Calu3 (cell line): ENCODE measurements at places on chromosomes 6 and 20. TPM values are rescaled to one million over a fixed set of nuclear protein-coding genes. Genes with fewer than 3 reads are reported as not detected.

Gene BLCAP
- total RNA-seq: 90.4 and 114 TPM in 2 replicates

Gene PDE10A
- total RNA-seq: 22.5 and 23.7 TPM in 2 replicates

Gene BNIP5
- total RNA-seq: 0.88 and 0.94 TPM in 2 replicates

Gene MAP3K7
- total RNA-seq: 27.8 and 28.1 TPM in 2 replicates

Gene TBC1D20
- 15.0 and 18.7 TPM in 2 replicates for total RNA-seq

Gene CNBD2
- 5.0 and 5.6 TPM in 2 replicates for total RNA-seq

Gene RHAG
- not detected in 2 replicates for total RNA-seq

Gene DEFB119
- not detected in 2 replicates for total RNA-seq

Gene C20orf204
- total RNA-seq: 4.9 and 5.0 TPM in 2 replicates

Gene TRIM10
- total RNA-seq: 1.8 and 2.7 TPM in 2 replicates

Gene FARS2
- 13.4 and 14.3 TPM in 2 replicates for total RNA-seq

Gene CCN5
- 0.94 and 1.9 TPM in 2 replicates for total RNA-seq

Gene PXDC1
- 15.0 and 18.2 TPM in 2 replicates for total RNA-seq

Gene RBPJL
- not detected in 2 replicates for total RNA-seq

Gene ILRUN
- total RNA-seq: 137 and 145 TPM in 2 replicates

Gene LPA
- not detected in 2 replicates for total RNA-seq

Gene NKAIN4
- not detected in 2 replicates for total RNA-seq

Gene GLP1R
- 4.8 and 10.2 TPM in 2 replicates for total RNA-seq

Gene PPP1R14C
- total RNA-seq: 2.7 and 3.6 TPM in 2 replicates

Gene HMGCLL1
- total RNA-seq: not detected in 2 replicates

Gene GJA1
- 147 and 211 TPM in 2 replicates for total RNA-seq

Gene SLC26A8
- total RNA-seq: 0.10 TPM in 1 of 2 replicates, not detected in the other

Gene ARMH2
- not detected in 2 replicates for total RNA-seq

Gene ID4
- 1.7 and 1.8 TPM in 2 replicates for total RNA-seq

Gene DPPA5
- total RNA-seq: not detected in 2 replicates
